ENCODE measurements at places on chromosomes 5 and 9. TPM values are rescaled to one million over a fixed set of nuclear protein-coding genes. Genes with fewer than 3 reads are reported as not detected.

- H3K36me3 ChIP-seq: no peaks in the 10 kb centered on the region
- H3K4me1 ChIP-seq: peaks cover 23% of the 10 kb centered on the region
- DNase-seq: no peak
- H3K27ac ChIP-seq: no peak overlapping the region
- no peaks in the 10 kb centered on the region for H3K27me3 ChIP-seq
These were observed 39.7 kb upstream of the SPRY4 start for GRCh38 chr5:142364251-142365145.

HAVCR2 gene
- total RNA-seq: 23.2 TPM

DNA sequence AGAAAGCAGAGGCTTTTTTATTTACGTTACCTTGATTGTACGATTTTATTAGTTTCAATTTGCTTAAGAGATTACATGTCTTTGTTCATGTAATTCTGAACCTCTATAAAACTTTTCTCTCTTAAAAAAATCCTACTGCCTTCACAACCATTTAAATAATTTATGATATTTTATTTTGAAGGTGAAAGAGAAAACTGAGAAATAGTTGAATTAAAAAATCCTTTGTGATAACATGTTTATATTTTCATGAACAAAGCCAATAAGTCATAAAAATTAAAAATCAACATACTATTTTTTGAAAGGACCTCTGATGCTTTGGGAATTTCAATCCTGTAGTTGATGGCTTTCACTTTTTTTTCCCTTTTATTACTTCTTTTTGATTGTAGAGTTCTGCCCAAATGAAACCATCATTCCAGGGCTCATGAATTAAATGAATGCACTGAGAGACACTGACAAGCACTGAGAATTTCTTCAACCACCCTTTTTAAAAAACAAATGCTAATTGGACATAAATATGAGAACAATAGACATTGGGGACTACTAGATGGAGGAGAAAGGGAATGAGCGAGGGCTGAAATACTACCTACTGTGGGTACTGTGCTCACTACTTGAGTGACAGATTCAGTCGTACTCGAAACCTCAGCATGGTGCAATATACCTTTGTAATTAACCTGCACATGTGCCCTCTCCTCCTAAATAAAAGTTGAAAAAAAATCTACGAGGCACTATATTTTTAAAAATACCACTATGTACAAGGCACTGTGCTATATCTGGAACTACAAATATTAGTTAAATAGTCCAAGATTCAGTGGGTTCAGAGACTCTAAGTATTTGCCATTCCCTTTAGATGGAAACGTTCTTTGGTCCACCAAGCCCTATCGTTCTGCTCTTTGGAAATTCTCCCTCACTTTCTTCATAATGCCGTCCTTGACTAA, 5.9 kb downstream of the CDKN2A start:
- no peaks in the 10 kb centered on the region for H3K36me3 ChIP-seq
- no peak for DNase-seq
- H3K27me3 ChIP-seq: peaks cover 29% of the 10 kb centered on the region
- no peak overlapping the region for H3K27ac ChIP-seq
- H3K4me3 ChIP-seq: no peak overlapping the region

DNA sequence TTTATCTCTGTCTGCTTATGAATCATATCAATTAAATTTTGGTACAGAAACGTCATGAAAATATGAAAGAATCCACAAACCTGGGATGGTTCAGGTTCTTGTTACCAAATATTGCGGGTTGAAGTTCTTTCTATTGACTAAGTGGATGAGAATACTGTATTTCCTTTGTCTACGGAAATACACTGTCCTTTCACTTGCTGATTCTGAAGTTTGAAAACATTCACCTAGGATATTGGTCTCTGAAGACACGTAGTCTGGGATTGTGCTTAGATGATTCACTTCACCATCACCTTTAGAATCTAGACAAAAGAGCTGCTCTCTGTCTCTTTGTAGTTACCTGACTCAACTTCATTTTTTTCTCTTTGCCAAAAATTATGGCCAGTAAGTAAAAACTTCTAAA, 222.4 kb downstream of the FBN2 start:
- no peak overlapping the region for H3K27ac ChIP-seq
- no peaks in the 10 kb centered on the region for H3K27me3 ChIP-seq
- H3K36me3 ChIP-seq: no peaks in the 10 kb centered on the region
- DNase-seq: no peak
- no peaks in the 10 kb centered on the region for H3K4me1 ChIP-seq

ADAMTS6 gene
- total RNA-seq: 0.44 TPM

- no peak for DNase-seq
- no peak overlapping the region for H3K27ac ChIP-seq
- no peaks in the 10 kb centered on the region for H3K27me3 ChIP-seq
- H3K4me3 ChIP-seq: no peak overlapping the region
- peaks cover 18% of the 10 kb centered on the region for H3K36me3 ChIP-seq
These were observed 14.3 kb downstream of the TTC1 start for GRCh38 chr5:160023007-160023907.

DNA sequence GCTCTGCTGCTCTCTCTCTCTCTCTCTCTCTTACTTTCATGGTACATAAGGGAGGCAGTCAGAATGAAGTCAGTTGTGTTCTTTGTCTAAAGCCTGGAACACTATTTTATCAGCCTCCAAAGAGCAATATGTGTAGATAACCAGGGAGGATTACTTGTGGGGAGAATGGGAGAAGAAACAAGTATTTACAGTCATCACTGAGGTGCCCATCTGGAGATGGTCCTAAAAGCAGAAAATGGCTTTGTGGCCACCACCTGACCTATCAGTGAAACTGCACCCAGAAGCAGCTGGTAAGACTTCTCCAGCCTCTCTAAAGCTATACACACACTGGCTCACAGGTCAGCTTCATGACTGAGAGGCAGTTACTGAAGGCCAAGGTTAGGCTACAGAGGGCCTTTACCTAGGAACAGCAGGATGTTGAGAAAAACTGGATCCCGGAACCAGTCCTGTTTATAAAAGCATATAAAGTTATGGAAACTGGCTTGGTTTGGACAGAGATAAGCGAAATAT, 75.1 kb downstream of the MRPS27 start:
- DNase-seq: no peak
- no peaks in the 10 kb centered on the region for H3K27me3 ChIP-seq
- no peak overlapping the region for H3K4me3 ChIP-seq
- H3K27ac ChIP-seq: no peak overlapping the region
- peaks cover 9% of the 10 kb centered on the region for H3K36me3 ChIP-seq

- no peak overlapping the region for H3K4me3 ChIP-seq
- DNase-seq: no peak
- no peak overlapping the region for H3K27ac ChIP-seq
- no peaks in the 10 kb centered on the region for H3K36me3 ChIP-seq
- peaks cover 37% of the 10 kb centered on the region for H3K27me3 ChIP-seq
- H3K4me1 ChIP-seq: peaks cover 7% of the 10 kb centered on the region
These were observed 1.8 kb upstream of the PDE8B start for GRCh38 chr5:77208507-77209163.

LCN1 gene
- not detected for total RNA-seq

GRCh38 chr9:92312887-92313623, 12.1 kb downstream of the NOL8 start:
- peaks cover 49% of the 10 kb centered on the region for H3K4me1 ChIP-seq
- H3K27me3 ChIP-seq: no peaks in the 10 kb centered on the region
- no peak overlapping the region for H3K4me3 ChIP-seq
- peak overlapping the region; percentile 66 for H3K27ac ChIP-seq

DNA sequence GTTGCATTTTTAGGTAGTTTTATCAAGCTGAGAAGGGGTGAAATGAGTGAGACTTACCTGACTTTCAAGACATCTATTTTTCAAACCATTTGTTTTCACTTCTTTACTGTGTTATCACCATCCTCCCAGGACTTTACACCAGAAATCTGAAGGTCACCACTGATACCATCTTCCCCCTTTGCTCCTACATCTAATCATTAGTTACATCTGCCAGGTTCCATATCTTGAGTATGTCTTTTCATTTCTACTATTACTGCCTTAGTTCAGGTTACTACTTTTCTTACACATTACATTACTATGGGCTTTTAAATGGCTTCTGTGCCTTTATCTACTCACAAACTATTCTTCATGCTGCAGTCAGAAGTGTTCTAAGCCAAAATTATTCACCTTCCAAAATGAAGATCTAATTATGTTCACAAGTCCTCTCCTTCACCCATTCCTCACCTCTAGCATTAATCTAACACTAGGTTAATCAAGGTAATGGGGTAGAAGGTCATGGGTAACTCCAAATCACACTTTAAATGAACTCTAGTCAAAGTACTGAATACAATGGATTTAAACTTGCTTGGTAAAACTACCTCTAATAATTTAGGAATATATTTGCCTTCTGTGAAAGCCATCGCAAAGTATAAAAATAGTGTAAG, 2.1 kb upstream of the HSDL2 start:
- H3K36me3 ChIP-seq: no peaks in the 10 kb centered on the region
- H3K4me3 ChIP-seq: no peak overlapping the region
- peaks cover 38% of the 10 kb centered on the region for H3K4me1 ChIP-seq
- DNase-seq: no peak
- H3K27me3 ChIP-seq: no peaks in the 10 kb centered on the region

GPR151 gene
- total RNA-seq: not detected

DNA sequence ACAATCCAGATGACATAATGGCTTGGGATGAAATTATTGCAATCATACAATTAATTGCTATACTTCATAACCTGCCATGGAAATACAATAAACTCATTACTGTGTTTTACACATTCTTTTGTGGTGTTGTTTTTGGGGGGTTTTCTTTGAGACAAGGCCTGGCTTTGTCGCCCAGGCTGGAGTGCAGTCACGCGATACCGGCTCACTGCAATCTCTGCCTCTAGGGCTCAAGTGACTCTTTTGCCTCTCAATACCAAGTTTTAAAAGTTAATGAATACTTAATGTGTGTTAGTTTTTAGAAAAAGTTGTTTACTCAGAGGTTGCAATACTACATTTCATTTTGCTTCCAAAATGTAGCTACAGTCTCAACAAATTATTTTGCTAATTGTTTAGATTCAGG, 598.4 kb downstream of the CHSY3 start:
- no peaks in the 10 kb centered on the region for H3K4me1 ChIP-seq
- no peak overlapping the region for H3K4me3 ChIP-seq
- H3K27me3 ChIP-seq: no peaks in the 10 kb centered on the region
- no peak for DNase-seq

DMRTA1 gene
- not detected for total RNA-seq

FOXD4L4 gene
- total RNA-seq: 0.12 TPM

- no peak overlapping the region for H3K27ac ChIP-seq
- H3K4me1 ChIP-seq: no peaks in the 10 kb centered on the region
- H3K27me3 ChIP-seq: peaks cover 37% of the 10 kb centered on the region
- H3K4me3 ChIP-seq: no peak overlapping the region
These were observed 115.6 kb upstream of the IRX4 start for GRCh38 chr5:1998348-1998669.
